ENCODE measurements at places on chromosomes 16 and 17.
A peak's percentile ranks its signal among the peaks of the same experiment; 100 is the strongest.

DNA sequence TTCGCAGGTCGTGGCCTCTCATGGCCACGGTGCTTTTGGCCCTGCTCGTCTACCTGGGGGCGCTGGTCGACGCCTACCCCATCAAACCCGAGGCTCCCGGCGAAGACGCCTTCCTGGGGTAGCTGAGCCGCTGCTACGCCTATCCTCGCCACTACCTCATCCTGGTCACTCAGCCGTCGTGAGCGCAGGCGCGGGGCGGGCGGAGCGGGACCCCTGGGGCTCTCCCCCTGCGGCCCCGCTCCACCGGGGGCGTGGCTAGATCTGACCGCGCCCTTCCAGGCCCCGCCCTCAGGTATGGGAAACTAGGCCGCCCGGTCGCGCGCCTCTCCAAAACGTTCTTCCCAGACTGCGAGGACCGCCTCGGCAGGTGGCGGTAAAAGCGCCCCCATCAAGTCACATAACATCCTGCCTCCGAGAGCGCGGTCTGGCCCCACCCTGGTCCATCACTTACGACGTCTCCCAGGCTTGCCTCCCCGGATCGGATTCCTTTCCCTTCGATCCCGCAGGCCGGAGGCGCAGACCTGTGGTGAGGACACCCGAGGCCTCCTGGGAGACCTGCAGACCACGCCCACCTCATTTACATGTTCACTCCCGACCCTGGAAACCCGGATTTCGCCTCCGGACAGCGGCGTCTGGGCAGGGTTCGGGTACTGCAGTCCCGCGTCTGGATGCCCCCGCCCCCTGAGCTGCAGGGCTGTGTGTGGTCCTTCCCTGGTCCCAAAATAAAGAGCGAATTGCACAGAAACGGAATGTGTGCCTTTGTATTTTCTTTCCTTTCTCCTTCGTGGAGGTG lies 91.5 kb upstream of the TMEM97 start:
- peak; percentile 35 for DNase-seq

DNA sequence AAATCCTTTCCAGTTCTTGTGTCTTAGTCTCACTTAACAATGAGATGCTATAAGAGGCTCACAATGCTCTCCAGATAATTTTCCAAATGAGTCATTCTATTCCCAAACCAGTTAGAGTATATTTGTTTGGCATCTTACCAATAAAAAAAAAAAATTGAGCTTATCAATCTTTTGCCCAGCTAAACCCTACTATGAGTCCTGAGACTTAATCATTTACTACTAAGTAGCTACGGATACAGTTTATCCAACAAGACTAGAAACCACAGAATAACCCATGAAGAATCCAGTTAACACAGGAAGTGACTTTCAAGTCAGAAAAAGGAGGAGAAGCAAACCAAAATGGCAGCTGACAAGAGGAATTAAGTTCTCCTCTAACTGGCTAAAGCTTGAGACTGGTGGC lies 330.3 kb upstream of the XYLT1 start:
- no peak for DNase-seq

GRCh38 chr17:13851889-13852288 lies 217.4 kb upstream of the COX10 start:
- DNase-seq, result no peak

DNA sequence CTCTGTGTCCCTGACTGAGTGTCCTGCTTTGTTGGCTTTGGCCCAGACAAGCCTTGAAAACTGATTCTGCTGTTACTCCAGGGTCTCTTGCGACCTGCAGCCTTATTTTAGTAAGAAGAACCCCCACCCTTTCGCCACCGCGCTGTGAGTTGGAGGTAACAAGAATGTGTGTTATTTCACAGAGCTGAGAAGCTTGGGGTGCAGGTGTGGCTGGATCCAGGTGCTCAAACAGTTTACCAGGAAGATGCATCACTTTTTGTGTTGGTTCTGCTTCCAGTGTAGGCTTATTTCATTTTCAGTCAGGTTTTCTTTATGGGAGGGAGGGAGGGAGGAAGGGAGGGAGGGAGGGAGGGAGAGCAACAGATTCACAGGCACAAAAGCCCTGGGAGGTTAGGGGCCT lies 243.5 kb downstream of the SNX29 start:
- DNase-seq, result no peak

DNA sequence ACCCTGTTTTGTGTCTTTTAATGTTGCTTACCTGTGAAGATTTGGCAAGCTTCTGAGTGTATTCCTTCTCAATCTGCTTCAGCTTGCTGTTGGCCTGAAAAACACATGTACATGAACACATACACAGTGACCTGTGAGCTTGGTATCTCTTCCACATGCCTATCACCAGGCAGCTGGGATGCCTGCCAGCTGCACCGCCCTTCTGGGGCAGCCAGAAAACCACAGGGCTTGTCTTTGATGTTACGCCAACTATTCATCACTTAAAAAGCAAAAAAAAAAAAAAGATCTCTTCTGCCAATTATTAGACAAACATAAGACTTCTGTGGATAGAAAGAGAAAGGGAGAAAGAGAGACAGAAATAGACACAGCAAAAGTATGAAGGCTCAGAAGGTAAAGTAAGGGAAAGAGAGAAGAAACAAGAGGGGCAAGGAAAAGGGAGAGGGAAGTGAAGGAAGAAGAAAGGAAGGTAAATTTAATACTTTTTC lies 189.2 kb upstream of the AXIN2 start:
- no peak for DNase-seq

- DNase-seq, result no peak
Measured at GRCh38 chr17:59221159-59221847, 992 bp downstream of the GDPD1 start.
